ENCODE measurements at places on chromosomes 7 and 10.
A peak's percentile ranks its signal among the peaks of the same experiment; 100 is the strongest.

GRCh38 chr7:156220078-156220605 is 407.9 kb upstream of the SHH start:
- no peak for DNase-seq

DNA sequence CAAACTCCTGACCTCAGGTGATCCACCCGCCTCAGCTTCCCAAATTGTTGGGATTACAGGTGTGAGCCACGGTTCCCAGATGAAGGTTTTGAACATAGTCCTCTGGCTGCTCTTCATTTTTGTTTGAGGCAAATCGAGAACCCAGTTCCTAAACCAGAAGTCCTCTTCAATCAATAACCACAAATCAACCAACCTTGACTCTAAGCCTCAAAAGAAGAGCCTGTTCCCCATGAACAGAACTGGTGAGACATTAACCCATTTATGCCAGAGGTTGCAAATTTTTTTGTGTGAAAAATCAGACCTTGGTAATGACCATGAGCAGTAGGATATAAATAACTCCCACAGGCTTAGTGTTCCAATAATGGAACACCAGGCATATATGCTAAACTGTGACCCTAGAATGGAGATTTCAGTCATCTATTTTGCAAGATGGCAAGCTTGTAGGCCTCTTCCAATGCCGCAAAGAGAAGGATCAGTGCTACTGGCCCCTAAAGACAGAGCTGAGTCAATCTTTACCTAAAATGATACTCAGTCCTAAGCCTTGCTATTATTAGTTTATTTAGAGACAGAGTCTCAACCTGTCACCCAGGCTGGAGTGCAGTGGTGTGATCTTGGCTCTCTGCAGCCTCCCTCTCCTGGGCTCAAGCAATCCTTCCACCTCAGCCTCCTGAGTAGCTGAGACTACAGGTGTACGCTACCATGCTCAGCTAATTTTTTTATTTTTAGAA is 15.9 kb downstream of the KPNA7 start:
- no peak for DNase-seq

DNA sequence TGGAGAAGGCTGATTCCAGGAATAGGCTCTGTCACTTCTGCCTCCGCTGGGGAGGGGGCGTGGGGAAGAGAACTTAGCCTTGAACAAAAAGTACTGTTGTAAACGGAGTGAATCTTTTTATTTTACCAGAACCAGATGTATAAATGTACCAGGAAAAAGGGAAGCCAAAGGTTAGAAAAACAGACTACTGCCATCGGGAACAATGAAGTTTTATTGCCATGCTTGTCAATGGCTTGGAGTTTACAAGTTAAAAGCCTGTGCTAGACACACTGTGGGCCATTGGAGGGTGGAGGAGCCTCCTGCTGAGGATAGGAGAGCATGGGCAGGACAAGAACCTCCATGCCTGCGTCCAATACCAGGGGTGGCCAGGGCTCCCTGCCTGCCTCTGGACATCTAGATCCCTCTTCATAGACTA is 161.7 kb upstream of the LYZL2 start:
- DNase-seq = peak; percentile 62

- no peak for DNase-seq
These were observed 102.0 kb upstream of the FOXP2 start for GRCh38 chr7:114312649-114313048.

DNA sequence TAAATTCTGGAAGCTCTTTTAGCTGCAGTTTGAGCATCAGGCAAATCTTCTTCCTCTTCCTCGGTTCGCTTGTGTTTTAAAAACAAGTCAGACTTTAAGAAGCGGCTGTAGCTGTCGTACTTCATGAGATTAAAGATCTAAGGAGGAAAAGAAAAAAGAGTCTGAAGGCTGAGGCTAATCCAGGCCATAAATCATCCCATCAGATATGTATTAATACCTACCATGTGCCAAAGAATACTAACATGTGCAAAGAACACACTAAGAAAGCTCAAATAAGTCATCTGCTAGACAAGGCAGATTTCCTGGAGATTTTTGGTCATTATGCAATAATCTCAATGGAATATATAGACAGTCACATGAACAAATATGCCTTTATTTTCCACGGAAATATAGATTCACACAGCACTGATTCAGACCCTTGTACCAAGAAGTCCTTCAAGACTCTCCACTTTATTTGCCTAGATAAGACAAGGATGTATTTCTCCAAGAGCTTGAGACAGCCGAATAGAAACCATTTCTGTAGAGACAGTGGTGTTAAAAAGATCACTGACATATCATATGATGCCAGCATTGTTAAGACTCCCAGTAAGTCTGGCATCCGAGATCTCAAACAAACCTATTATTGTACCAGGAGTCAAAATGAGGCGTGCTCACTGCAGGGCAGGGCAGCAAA is 42.3 kb downstream of the RGS10 start:
- no peak for DNase-seq

DNA sequence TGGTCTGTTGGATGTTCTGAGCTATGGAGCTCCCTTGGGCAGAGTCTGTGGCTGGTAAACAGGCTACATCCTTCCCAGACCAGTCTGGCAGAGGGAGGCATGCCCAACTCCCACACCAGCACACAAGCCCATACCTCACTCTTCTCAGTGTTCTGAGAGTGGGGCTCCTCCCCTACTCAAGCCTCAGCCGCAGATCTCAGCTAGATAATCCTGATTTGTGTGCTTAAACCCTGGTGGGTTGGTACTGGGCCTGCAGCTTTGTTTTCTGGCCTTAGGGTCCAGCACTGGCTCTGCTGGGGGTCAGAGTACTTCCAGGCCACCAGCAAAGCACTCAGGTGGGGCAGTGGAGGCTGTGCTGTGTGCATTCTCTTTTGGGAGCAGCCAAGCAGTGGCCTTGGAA is 70.4 kb downstream of the MGAM2 start:
- DNase-seq = no peak

DNA sequence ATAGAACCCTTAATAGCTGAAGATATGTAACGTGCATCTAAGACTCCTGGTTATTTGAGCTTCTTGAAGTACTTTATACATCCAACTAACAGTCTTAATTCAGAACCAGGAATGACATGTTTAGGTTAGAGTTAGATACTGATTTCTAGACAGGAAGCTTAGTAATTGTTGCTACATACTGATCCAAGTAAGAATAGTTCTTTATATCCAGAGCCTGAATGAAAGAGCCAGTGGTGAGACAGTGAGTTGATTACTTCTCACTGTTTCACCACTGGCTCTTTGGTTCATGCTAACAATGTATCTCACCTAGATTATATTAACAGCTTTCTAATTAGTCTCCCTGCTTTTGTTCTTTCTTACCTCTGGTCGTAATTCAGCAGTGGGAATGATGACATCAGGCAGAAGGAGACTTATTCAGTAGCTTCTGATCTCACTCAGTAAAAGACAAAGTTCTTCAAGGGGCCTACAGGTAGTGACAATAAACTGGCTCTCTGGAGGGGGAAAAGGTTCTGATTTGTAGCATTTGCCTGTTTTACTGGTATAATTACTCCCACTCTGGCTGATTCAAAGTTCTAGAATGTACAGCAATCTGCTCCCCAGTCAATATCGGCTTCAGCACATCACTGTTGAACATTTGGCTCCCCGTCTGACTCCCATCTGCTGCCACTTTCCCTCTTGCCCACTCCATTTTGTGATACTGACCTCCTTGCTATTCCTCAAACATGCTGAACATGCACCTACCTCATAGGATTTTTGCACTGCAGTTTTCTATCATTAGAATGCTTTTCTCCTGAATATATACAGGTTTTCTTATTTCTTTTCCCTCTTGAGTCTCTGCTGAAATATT is 29.1 kb downstream of the MCU start:
- no peak for DNase-seq

DNA sequence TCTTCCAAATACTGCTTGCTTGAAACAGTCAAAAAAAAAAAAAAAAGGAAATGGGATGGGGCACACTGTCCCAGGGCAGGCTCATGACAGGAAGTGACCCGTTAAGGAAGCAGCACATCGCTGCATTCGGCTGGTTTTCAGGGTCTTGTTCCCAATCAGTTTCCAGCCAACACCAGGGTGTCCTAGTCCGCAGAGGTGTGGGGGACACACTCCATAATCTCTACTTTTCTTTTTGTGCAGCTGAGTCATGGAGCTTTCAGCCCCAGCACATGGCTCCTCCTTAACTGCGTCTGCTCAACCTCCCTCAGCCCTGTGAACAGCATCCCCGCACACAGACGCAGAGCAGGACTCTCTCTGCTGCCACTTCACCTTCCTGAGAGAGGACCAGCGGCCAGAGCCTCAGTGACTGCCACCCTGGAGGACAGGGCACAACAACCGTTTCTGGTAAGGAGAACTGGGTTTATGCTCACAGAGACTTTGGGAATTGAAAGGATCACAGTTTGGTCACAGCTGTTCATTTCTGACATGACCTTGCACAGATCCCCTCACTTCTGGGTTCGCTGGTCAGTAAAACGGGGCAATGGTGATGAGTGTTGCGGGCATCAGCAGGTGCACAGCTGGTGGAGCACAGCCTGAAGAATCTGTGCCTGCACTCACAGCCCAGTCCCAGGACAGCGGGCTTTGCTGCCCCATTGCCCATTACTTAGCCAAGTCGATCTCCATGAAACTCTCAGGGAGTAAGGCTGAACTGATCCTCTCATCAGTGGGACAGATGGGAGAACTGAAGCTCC is at the start of gene GIMAP5:
Gene GIMAP5, plus strand, starts transcription at position 154 of the 791 bp plus-strand sequence. CDS start 3,467 bp downstream, outside the sequence.
- DNase-seq = no peak

DNA sequence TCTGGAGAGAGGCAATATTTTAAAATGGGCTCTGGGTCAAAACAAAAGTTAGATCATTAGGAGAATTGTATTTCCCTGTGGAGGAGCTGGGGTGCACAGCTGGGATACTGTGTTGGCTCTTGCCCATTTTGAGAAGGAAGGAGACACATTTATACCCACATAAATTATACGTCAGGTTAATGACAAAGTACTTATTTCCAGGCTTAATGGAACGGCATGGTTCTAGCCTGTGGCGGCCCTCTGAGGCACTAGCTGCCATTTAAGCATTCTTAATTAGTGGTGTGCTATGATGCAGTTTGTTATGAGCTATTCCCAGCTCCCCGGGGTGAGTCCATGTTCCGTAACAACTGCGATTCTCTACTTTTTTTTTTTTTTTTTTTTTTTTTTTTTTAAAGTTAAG is 193.5 kb downstream of the SEC23IP start:
- no peak for DNase-seq

DNA sequence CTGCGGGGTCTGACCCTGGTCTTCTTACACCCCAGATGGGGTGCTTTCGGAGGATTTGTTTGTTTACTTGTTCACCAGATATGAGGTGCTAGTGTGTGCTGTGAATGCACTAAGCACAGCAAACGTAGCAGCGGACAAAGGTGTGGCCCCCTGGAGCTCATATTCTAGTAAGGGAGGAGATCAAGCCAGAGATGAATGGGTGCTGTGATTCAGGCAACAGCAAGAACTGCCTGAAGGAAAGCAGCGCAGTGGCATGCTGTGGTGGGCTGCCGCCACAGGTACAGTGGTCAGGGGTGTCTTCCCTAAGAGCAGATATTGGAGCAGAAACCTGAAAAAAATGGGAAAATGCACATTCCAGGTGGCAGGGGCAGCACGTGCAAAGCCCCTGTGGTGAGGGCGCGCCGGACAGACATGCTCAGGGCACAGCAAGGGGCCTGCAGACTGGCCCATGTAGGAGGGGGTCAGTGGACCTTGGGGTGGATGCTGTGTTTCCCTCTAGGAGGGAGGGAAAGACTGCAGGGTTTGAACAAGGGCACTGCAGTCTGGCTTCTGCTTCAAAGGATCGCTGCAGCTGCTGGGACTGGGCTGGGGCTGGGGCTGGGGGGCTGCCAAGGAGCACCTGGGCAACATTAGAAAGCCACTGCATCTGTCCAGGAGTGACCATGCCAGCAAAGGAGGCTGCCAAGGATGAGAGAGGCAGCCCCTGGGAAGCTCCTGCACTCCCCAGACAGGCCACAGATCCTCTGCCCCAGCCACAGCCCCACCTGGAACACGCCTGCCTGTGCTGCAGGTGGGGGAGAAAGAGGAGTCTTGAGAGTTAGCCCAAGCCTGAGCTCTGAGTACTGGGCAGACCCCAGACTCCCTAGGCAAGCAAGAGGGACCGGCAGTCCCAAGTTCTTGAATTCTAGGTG is 927 bp upstream of the DEPP1 start:
- DNase-seq = peak; percentile 66

DNA sequence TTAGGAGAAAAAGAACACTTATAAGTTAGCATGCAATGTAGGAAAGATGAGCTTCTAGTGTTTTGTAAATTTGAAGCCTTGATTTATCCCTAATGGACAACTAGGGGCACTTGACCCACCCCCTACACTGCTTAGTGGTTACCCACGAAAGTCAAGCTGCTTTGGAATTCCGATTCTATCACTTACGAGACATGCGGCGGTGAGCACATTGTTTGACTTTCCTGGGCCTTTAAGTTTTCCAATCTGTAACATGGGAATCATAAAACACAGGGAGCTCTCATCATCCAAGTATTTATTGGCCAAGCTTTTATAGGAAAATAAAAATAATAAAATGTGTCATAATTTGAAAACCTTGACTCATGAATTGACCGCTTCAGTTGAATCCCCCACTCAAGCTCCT is 78.7 kb upstream of the PDK4 start:
- DNase-seq = no peak

- DNase-seq = peak; percentile 62
These were observed 6.5 kb downstream of the NACAD start for GRCh38 chr7:45082031-45082830.

GRCh38 chr10:86361156-86362128 is 5.2 kb downstream of the GRID1 start:
- peak; percentile 7 for DNase-seq

DNA sequence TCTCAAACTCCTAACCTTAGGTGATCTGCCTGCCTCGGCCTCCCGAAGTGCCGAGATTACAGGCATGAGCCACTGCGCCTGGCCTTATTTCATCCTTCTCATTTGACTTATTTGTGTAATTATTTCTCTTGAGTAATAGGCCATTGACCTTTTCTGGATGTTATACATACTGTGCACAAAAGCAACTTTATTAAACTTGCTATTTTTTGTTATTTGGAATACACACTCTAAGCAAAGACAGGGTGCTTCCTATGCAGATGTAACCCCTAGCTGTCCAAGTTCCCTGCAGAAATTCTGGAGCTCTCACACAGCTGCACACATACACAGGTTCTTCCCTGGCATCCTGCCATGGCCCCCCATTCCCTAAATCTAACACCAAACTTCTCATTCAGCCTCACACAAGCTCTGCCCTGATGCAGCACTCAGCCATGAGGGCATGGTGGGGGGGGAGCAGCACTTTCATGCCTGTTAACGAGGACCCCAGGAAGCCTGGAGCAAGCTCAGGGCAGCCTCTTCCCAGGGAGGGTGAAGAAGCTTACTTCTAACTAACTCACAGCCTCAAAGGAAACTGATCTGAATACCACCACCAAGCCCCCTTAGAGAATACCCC is 33.2 kb downstream of the SH3PXD2A start:
- no peak for DNase-seq

- DNase-seq = no peak
These were observed 603.8 kb upstream of the LRRTM3 start for GRCh38 chr10:66321723-66322665.

GRCh38 chr7:155660059-155660757 is 15.7 kb downstream of the RBM33 start:
- DNase-seq = no peak

GRCh38 chr10:86692664-86693063 is 24.4 kb downstream of the LDB3 start:
- no peak for DNase-seq
